ENCODE measurements at places on chromosomes 12 and 14.
A peak's percentile ranks its signal among the peaks of the same experiment; 100 is the strongest.

GRCh38 chr14:83461521-83461920 is 1927.9 kb upstream of the SEL1L start:
- DNase-seq = no peak

DNA sequence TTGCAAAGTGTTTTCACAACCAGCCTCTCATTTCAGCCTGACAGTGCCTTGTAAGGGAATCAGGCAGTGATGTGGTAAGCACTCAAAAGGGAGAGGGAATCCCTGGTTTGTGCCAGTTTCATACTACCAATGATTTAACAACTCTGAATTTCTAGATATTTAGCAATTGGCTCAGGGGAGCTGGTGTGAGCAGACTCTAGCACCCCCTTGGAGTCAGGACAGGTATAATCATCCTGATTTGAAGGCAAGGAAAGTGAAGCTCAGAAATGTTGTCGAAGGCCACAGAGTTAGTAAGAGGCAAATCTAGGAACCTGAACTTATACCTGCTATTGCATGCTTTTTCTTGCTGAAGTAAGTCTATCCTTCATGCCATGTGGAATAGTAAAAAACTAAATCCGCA is 63.1 kb upstream of the DACT1 start:
- no peak for DNase-seq

DNA sequence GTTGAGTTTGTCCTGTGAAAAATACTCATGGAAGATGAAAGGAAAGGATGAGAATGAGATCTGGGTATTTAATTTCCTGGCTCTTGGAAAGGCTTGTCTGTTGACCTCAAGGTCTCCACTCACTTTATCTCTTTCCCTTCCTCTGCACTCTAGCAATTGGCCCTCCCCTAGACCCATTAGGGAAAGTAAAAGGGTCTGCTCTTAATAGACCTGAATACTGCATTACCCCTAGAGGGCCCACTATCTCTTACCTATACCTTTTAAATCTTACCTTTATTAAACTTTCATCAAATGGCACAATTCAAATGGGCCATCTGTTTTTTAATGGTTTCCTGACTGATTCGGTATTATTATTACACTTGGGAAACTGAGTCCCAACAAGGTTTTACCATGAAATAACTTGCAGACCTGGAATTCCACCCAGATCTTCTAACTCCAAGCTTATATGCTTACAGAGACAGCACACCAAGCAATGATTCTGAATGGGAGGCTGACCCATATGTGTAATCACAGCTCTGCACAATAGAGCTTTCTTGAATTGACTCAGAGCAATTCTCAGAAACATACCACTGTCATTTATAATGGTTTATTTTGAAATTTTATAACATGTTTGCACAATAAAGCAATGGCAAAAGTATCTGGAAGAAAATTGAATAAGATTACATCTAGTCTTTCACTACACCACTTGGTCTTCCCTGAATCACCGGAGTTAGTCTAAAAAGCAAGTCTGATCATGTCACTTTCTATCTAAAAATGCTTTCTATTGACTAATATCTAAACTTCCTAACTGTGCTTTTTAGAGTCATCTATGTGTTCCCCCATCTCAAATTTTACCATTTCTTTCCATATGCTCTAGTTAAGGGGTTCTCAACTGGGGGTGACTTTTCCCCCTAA is 618.5 kb downstream of the NRXN3 start:
- DNase-seq = no peak

DNA sequence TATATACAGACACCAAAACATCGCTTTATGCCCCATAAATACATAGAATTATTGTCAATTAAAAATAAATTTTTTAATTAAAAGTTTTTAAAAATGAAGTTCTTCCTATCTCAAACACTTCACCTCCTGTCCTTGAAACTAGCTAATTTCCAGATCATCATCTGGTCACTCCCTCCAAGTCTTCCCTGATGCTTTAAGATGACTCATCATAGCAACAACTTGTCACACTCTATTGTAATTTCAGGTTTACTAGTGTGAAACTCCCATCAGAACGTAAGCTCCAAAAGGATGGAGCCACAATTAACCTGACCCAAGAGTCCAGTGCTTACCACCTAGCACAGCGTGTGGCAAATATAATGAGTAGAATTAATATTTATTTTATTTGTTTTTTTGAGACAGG is 16.3 kb downstream of the GXYLT1 start:
- DNase-seq = no peak

GRCh38 chr12:30824311-30824710 is 69.6 kb upstream of the CAPRIN2 start:
- DNase-seq = no peak

- no peak for DNase-seq
Observed at GRCh38 chr12:125137766-125138344, 72.6 kb downstream of the AACS start.

DNA sequence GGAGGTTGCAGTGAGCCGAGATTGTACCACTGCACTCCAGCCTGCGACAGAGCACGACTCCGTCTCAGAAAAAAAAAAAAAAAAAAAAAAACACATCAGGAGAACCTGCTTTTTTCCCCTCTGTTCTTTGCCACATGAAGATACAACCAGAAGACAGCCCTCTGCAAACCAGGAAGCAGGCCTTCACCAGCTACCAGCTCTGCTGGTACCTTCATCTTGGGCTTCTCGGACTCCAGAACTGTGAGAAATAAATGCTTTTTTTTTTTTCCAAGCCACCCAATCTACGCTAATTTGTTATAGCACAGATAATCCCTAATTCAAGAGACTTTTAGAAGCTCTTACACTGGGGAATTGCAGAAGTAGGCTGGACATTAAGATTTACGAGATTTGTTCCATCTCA is 121.2 kb downstream of the GARIN6 start:
- no peak for DNase-seq

- peak; percentile 83 for DNase-seq
Observed at GRCh38 chr12:46608431-46609272, 217.1 kb downstream of the SLC38A4 start.

GRCh38 chr12:71439362-71439612 is 311 bp upstream of the LGR5 start:
- DNase-seq = no peak

DNA sequence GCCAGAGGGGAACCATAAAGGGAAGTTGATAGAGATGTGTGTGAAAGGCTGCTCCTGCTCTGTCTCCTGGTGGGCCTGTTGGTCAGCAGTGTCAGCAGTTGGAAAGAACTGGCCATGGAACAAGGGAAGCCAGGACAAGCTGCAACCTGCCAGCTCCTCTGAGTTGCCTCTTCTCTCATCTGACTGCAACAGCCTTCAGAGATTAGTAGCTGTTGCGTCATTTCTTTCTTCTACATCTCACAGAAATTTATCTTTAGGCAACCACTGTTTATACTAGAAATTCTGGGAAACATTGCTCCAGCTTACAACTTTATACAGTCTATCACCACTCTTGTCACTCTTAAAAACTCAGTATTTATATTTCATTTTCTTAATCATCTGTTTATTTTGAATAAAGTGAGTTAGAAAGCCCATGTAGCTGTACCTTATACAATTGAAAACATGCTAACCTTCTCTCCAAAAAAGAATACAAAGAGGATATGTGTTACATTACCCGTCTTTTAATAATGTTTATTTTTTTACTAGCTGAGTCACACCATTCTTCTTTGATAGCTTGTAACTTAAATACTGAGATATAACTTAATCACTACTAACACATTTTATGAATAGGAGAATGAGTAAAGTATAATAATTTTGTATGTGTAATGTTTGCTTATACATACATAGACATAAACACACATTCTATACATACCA is 224.2 kb downstream of the LRFN5 start:
- peak; percentile 2 for DNase-seq

DNA sequence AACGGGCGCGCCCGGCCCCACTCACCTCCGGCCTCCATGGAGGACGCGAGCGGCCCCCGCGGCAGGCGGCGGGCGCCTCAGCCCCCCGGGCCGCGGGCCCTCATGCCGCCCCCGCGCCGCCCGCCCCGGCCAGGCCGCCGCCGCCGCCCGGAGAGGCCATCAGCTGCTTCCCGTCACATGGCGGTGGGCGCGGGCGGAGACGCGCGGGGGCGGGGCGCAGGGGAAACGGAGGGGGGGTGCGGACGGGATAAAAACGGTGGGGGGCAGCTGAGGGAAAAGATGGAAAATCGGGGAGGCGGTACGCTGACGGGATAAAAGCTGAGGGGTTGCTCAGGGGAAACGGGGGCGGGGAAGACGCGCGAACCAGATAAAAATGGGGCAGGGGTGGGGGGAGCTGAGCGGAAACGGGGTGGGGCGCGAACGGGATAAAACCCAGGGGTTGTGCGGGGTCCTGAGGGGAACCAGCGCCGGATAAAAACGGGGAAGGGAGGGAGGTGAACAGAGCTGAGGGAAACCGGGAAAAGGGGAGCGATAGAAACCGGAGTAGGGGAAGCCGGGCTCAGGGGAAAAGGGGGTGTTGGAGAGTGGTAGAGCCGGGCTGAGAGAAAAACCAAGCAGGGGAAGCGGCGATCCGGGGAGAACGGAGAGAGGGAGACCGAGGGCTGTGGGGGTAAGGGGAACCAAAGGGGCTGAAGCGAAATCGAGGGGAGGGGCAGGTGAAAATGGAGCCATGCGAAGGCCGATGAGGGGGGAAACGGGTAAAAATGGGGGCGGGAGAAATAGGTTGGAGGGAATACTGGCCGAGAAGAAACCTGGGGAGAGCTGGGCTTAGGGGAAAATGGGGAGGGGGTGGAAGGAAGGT is at the start of gene WSB2:
TSS of gene WSB2 (minus strand) at position 169 of the 862 bp plus-strand sequence. CDS start at position 38, 131 bp downstream.
- DNase-seq = no peak

DNA sequence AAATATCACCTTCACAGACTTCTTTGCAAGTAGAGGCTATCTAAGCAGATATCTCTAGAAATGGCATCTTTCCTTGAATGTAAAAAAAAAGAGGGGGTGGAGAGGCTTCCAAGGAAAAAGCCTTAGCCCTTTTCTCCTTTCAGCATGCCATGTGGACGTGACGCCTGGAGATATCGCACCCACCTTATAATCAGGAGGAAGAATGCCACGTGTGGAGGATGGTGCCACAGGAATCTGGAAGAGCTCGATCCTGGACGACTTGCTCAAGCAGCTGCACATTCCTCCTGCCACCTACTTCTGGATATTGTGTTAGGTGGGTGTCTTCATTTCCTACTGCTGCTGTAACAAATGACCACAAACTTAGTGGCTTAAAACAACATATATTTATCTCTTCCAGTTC is 203.6 kb downstream of the NUAK1 start:
- no peak for DNase-seq

DNA sequence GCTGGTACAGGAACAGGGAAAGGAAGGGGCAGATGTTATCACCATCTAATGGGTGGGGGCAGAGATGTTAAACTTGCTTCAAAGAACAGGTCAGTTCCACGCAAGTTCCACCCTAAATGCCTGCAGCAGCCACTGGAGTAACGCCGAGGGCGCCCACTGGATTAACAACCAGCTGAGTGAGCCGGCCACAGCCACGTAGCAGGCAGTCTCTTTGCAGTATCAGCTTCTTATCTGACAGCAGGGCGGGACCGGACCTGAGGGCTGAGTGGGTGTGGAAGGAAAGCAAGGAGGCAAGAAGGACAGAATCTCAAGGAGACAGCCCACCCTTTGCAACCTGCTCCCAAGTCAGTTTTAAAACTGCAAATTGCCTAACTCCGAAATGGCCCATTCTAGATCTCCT is 38.4 kb upstream of the FOXN3 start:
- no peak for DNase-seq

- no peak for DNase-seq
Observed at GRCh38 chr12:2691345-2692071, 103.3 kb upstream of the FKBP4 start.

DNA sequence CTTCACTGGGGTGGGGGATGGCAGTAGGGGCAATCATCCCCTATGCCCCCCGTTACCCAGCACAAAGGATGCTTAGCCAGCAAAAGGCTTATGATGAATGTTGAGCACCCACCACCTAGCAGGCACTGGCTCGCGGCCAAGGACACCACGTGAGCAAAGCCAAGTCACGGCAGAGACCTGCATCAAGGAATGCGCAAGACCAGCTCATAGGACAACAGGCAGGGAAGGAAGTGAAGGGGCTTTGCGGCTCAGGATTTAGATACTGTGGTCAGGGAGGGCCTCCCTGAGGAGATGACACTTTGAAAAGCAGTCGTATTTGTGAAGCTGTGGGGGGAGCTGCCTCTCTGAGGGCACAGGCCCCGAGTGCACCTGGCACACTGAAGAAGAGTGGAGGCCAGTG is 32.8 kb downstream of the SH2B3 start:
- DNase-seq = no peak

DNA sequence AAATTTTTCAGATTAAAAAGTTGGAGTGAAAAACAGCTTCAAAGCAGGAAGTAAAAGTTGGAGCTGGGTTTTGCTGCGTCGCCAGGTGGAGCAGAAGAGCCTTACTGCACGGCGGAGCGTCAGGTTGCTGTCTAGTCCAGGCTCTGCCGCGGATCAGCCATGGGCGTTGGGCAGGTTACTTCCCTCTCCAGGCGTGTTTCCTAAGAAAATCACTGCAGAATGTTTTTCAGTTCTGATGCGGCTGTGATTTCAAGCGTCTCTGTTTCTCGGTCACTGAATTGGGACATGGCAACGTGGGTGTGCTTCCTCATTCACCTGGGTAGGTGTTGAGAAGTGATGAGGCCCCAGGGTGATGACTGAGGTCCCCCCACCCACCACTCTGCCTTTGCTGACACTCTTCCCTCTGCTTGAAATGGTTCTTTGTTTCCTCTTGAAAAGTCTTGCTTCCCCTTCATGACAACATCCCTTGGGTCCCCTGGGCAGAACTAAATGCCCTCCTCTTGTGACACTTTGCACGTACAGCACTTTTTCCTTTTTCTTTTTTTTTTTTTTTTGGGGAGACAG is 7.6 kb downstream of the EVL start:
- DNase-seq = no peak

- no peak for DNase-seq
Observed at GRCh38 chr14:54640506-54640905, 73.6 kb downstream of the SAMD4A start.

- no peak for DNase-seq
Observed at GRCh38 chr14:70489579-70490200, 37.7 kb downstream of the ADAM21 start.

- peak; percentile 52 for DNase-seq
Observed at GRCh38 chr12:1115484-1116231, 124.6 kb downstream of the ERC1 start.

- peak; percentile 68 for DNase-seq
Observed at GRCh38 chr12:11778713-11779685, 129.5 kb downstream of the ETV6 start.

Data from fibroblast of skin of left biceps (primary cell).